Breast epithelium (tissue), 4 donors: ENCODE measurements at places on chromosomes 5 and 9.

DNA sequence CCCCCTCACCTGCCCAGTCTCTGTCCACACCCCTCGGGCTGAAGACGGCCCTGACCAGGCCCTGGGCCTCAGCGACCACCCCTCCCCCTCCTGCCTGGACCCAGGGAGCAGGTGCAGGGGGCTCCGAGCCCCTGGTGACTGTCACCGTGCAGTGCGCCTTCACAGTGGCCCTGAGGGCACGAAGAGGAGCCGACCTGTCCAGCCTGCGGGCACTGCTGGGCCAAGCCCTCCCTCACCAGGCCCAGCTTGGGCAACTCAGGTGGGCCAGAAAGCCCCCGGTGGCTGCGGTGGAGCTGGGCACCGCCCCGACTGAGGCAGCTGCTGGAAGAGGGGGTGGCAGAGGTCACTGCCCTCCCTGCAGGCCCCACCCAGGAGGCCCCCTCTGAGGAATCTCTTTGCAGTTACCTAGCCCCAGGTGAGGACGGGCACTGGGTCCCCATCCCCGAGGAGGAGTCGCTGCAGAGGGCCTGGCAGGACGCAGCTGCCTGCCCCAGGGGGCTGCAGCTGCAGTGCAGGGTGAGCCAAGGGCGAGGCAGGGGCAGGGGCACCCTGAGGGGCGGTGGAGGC lies 7.7 kb downstream of the ENTPD8 start:
- no peak for DNase-seq

- no peak for DNase-seq
These were observed 172.7 kb downstream of the TRPM3 start for GRCh38 chr9:70948744-70949143.

GRCh38 chr5:159058716-159059636 lies 40.7 kb downstream of the EBF1 start:
- no peak for DNase-seq

DNA sequence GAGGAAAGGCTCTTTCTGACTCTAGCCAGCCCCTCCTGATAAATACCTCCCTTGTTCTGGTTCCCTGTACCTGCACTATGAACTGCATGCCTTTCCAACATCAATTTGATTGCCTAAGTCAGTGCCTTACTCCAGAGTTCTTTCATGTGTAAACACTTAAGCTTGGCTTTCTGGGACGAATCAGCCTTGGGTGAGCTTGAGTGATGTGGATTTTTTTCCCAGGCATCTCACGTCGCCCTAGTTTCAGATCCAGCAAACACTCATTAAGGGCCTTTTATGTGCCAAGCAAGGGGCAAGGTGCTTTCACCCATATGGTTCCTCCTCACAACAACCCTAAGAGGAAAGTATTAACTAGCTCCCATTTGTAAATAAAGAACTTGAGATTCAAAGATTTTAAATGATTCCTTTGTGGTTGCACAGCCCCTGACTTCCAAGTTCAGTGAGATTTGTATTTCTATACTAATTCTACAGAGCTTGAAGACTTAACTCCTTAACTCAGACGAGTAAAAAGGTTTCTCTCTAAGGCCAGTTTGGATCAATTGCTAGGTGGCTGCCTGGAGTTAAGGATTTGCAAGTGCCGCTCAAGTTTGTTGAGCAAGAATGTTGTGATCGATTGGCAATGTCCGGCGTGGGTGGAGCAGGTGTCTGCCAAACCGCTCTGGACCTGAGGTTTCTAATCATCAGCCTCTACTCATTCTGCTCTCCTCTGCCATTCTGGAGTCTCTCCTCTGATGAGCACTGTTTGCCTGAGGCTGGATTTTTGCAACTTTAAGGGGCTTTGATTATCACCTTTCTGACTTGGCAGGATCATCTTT lies 20.2 kb upstream of the TJP2 start:
- no peak for DNase-seq

- peak; percentile 89 for DNase-seq
These were observed 71.2 kb downstream of the ARRDC3 start for GRCh38 chr5:91311697-91312501.

- DNase-seq: no peak
These were observed 106.3 kb downstream of the KDM4C start for GRCh38 chr9:6864102-6864501.

DNA sequence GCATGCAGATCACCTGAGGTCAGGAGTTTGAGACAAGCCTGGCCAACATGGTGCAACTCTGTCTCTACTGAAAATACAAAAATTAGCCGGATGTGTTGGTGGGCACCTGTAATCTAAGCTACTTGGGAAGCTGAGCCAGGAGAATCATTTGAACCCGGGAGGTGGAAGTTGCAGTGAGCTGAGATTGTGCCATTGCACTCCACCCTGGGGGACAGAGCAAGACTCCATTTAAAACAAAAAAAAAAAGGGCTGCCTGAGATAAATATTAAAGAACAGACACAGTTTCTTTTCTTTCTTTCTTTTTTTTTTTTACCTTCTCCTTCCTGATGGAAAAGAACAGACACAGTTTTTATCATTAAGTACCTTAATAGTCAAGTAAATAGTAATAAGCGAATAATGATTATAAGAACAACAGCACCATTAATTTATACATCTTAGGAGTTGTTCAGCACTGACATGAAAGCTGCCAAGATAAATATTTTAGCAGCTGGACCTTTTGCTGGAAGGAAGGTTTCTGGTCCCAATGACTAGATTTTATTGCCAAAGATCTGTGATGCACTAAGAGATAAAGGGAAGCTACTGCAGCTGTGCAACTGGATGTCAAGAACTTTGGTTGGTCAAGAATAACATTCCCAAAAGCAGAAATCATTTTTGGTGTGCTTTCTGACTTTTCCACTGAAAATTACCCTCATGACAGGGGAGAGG lies 7.0 kb downstream of the CENPP start:
- DNase-seq: no peak

DNA sequence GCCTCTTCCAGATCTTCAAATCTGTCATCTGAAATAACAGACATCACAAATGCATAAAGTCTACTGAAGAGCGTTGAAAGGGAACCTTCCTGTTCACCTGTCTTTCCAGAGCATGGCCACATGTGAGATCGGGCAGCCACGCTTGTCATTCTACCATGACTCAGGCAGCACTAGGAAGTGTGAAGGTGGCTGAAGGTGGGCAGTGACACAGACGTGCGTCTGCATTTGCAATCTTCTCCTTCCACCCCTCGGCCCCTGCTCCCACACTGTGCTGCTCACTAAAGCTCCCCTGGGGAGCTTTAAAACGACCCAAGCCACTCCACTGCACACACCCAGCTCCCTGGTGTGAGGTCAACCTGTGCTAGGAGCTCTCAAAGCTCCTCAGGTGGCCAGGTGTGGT lies 2.5 kb downstream of the ENTR1 start:
- no peak for DNase-seq

GRCh38 chr9:90037146-90037797 lies 432.5 kb downstream of the GADD45G start:
- DNase-seq: no peak

DNA sequence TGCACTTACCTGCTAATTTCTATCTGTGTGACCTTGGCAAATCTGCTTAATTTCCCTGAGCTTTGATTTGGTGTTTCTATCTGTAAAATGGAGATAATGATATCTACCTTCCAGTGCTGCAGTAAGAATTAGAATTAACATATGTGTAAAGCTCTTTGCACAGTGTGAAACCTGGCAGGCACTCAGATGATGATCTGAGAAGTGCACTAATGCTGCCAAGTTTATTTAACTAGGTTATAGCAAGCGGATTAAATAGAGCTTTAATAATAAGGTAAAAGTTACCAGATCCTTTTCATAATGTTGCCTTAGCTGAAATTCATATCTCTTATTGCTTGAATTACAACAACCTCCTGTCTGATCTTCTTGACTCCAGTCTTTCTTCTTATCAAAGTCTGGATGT lies 315.3 kb upstream of the CD180 start:
- DNase-seq: no peak

DNA sequence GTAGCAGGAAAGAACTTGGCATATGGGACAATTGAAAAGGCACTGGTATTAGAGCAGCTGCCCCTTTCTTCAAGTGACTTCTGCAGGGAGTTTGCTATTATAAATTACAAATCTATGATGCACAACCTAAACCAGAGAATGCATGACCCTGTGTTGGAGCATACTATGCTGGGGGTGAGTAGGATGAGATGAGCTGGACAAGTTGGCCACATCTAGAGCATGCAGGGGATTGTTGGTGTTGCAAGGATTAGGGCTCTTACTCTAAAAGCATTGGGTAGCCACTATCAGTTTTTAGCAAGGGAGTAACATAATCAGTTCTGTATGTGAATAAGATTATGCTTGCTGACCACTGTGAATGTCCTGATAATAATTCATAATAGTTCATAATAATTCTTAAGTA lies 186.7 kb downstream of the KIAA0825 start:
- DNase-seq: no peak

GRCh38 chr5:137114529-137114928 lies 384.6 kb downstream of the SPOCK1 start:
- DNase-seq: no peak
